ENCODE measurements at places on chromosomes 7 and 10.

GRCh38 chr10:68900427-68901104 is 549 bp upstream of the DDX50 start:
- peak; percentile 14 for DNase-seq

- DNase-seq = no peak
Measured at GRCh38 chr10:58820386-58820785, 307.7 kb downstream of the BICC1 start.

DNA sequence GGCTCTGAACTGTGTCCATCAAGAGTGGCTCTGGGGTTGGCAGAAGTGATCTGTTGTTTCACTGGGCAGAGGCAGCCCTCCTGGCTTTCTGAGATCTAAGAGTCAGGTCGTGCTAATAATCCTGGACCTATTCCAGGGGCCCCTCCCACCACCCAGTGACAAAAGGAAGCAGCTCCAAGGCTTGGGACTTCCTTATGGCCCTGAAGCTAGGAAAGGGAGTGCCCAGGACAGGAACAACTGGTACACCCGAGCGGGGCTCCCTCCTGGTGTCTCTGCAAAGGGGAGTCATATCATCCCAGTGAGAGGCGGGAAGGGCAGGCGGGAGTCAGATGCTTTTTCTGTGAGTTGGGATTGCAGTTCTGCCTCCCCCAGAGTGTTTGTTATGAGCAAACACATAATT is 32.3 kb downstream of the RPS24 start:
- no peak for DNase-seq

- DNase-seq = no peak
Measured at GRCh38 chr10:15540727-15541126, 169.6 kb upstream of the FAM171A1 start.

DNA sequence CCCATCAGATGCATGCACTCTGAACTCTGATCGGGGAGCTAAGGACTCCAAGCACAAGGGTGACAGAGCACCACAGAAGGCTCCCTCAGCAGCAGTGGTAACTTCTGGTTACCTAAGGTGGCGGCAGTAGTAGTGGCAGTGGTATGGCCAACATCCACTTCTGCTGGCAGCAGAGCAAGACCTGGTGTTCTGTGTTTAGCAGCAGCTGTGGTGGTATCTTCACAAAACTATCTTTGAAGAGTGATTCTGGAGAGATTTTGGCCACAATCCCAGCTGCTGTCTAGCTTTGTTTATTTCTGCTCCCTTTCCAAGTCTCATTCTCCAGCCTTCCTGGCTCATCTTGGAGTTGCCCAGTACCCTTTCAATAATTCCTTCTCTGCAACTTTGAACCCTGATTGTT is 102.4 kb upstream of the LRGUK start:
- DNase-seq = no peak

All from kidney epithelial cell (primary cell).